Foreskin keratinocyte (primary cell): ENCODE measurements at places on chromosomes 4 and X.
A peak's percentile ranks its signal among the peaks of the same experiment; 100 is the strongest.

DNA sequence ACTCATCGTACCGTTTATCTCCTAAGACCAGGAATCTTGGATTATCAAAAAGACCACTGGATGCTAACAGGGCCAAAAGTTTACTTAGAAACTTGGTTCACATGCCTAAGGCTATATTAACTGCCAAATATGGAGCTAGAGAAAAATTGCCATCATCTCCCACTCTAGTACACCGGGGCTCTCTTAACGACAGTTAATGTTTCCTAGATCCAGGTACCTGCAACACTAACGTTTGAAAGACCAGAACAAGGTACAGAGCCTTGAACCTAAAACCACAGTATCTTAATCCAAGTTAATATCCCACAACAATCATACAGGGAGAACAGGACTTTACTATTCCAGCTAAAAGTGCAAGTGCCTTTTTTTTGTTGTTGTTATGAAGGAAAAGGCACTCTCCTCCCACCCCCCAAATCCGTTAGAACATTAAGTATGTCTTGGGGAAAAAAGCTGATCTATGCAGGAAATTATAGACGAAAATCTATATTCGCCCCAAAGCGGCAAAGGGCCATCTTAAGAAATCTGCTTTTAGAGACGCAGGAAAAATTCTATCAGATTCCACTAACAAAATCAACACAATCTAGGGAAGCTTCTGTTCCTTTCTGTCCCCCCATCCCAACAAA is 1.3 kb downstream of the G3BP2 start:
- no peak for DNase-seq

DNA sequence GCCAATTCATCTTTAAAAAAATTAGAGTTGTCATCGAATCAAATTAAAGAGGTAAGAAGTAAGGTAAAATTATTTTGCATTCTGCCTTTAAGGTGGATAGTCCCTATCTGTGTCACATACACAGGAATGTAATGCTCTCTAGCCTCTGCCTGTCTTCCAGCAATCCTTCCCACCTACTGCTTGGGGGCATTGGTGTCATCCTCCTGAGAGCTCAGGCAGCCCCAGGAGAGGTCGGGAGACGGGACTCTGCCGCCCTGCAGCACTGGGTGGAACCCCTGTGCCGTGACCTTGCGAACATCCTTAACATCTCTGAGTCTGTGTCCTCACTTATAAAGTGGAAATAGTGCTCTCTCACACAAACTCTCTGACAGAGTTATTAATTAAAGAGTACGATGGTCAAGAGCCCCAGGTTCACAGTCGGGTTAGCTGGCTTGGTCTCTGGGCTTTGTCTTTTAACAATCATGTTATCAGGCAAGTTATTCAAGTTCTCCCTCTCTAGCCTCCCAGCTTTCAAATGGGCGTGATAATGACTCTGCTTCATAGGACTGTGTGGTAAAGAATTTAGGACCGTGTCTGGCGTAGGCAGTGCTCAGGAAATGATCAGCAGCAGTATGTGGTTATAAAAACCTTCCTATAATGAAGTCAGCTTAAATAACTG is 10.2 kb downstream of the TLR3 start:
- DNase-seq, result peak; percentile 38

- no peak for DNase-seq
These were observed 26.1 kb downstream of the LAMTOR3 start for GRCh38 chr4:99868126-99868596.

DNA sequence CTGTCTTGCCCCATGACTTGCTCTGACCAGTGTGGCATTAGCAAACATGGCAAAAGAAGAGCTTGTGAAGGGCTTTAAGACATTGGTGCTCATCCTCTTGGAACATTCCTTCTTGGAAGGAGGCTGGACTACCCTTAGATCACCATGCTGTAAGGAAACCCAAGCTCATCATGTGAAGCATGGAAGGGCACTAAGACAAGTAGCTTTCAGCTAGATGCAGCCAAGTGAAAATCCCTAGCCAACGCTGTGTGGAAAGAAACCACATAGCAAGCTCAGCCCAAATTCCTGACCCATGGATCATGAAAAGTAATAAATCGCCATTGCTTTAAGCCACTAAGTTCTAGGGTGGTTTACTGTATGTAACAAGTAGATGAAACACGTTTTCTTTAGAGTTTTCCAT is 12.4 kb upstream of the PACRGL start:
- DNase-seq, result peak; percentile 25

DNA sequence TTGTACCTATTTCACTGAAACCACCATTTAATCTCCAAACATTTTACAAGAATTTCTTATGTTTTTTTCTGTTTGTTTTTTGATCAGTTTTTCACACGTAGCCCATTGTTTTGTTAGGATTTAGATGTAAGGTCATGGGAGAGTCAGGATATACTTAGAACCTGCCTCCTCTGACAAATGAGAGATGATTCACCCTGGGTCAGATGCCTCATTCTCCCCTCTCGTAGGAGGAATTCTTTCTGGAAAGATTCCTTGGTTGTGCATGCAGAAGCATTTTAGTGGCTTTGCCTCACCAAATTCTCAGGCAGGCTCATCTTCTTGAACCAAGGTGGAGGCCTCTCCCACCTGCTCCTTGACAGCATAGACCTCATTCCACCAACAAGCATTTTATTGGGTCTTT is 599.3 kb downstream of the SPRY1 start:
- peak; percentile 79 for DNase-seq

- DNase-seq, result no peak
These were observed 39.3 kb upstream of the RAP2C start for GRCh38 chrX:132258509-132258908.

DNA sequence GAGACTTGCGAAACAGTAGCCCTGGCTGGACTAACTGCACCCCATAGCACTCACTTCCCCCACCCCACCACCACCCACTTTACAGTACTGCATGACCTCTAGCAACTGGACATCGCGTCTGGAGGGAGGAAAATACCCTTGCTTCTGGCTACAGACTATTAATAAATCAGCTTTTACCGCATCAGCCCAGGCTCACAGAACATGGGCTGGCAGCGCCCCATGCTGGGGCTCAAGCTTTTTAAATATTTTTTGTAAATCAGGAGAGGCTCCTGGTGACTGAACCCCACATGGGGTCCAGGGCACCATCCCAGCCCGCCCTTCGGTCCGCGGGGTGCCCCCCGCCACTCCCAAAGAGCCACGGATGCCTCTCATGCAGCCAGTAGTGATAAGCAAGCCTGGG is 2.7 kb downstream of the HS6ST2 start:
- DNase-seq, result no peak

DNA sequence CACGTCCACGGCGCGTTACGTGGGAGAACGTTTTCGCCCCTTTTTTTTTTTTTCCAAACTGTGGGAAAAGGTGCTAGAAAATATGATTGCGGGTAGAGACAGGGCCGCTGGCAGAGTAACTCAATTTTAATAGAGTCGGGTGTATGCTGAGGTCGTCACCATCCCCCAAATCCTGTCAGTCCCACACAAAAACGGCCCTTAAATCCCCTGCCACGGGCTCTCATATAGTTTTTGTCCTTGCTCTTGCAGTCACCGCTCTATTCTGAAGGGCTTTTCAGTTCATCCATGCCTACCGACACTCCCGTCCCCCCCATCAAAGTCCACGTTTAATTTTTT is 796 bp upstream of the MED14 start:
- no peak for DNase-seq

- DNase-seq, result peak; percentile 45
These were observed 337 bp downstream of the STIM2 start for GRCh38 chr4:26860922-26861433.

DNA sequence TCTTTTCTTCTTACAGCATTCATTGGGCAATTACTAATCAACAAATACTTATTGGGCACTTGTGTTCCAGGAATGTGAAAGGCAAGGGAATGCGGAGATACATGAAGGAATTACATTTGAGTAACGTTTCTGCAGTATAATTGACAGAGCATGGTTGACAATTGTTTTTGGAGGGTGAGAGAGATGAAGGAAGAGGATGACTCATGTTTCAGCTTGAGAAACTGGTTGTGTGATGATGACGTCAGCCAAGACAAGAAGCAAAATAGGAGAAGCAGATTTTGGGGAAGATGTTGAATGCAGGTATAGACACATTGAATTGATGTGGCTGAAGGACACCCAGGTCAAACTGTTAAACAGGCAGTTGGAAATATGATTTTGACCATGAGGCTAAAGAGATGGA is 8.0 kb upstream of the CPEB2 start:
- peak; percentile 54 for DNase-seq

DNA sequence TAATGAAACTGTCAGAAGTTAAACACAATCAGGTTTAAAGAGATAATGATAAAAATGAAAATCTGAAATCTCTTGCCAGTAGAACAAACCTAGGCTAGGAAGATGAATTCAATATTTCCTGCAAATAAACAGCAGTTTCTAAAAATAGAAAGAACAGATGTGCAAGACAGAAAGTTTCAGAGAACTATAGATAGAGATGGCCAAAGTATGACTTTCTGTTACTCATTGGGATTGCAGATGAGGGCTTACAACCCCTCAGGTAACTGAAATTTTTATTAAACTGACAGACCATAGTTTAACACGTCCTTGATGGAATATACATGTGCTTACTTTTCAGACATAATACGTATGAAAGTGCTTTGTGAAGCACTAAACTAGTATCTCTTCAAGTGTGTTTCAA is 82.3 kb upstream of the PPARGC1A start:
- no peak for DNase-seq

GRCh38 chr4:182724414-182724813 is 192.8 kb downstream of the DCTD start:
- DNase-seq, result peak; percentile 62

GRCh38 chr4:168853770-168854169 is 156.3 kb downstream of the CBR4 start:
- DNase-seq, result no peak

GRCh38 chr4:159018062-159018629 is 84.7 kb upstream of the RAPGEF2 start:
- DNase-seq, result no peak

- no peak for DNase-seq
These were observed 1.6 kb downstream of the SCARB2 start for GRCh38 chr4:76211769-76212708.

- DNase-seq, result no peak
These were observed 35.3 kb downstream of the CD99L2 start for GRCh38 chrX:150863191-150863590.
